ENCODE measurements at places on chromosomes 16 and 17.

- no peak for DNase-seq
These were observed 12.5 kb downstream of the C17orf78 start for GRCh38 chr17:37388266-37388665.

GRCh38 chr16:57091975-57092785, at the start of gene CPNE2:
TSS of gene CPNE2 (plus strand) at chr16:57092583. CDS start at chr16:57110743, 18,160 bp downstream.
- DNase-seq, result peak; percentile 46

DNA sequence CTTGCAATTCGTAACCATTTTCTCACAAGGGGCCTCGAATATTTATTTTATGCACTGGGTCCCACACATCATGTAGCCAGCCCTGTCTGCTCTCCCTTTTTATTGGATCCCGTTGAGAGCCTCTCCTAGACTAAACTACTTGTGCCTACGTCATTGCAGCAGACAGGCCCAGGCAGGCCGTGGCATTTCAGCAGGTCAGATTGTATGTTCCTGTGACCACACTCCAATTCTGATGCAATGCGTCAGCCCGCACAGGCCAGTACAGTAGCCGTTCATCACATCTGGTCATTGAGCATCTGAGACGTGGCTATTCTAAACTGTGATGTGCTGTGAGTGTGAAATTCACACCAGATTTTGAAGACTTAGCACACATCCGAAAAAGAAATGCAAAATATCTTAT, 42.2 kb downstream of the ABAT start:
- DNase-seq, result no peak

GRCh38 chr17:51000835-51001638, 119.6 kb downstream of the SPAG9 start:
- DNase-seq, result no peak

DNA sequence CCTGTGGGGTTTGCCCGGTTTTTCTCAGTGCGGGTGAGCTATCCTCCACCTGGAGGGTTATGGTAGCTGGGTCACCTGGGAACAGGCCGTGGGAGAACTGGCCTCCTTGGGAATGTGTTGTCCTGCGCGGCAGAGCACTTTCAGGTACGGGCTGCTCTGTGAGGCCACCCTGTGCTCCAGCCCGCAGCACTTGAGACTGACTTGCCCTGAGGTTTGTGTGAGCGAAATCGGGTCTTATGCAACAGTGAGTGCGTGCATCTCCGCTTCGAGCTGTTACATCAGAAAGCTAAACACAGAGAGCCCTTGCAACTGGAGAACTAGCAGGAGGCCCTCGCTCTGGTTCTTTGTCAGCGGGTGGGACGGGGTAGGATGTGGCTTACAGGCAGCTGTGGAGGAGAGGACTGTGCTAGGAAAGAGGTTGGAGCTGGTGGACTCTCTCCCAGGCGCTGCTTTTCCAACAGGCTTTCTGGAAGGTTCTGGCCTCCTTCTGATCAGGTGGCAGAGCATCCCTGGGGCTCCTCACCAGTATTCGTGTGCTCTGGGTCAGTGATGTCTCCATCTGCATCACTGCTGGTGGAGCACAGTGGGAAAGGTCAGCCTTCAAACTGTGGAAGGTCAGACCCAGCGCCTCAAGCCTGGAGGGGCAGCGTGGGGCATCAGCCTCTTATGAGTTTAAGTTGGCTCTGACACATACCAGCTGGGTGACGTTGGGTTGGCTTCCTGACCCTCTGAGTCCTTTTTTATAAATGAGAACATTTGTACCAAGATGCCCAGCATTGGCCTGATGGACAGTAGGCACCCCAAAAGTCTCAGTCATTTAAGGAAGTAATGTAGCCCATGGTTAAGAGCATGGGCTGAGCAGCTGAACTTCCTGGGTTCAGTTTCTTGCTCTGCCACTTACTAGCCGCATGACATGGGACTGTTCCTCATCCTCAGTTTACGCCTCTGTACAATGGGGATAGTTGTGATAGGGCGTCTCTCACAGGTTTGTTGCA, 76.3 kb downstream of the KSR1 start:
- DNase-seq, result no peak

DNA sequence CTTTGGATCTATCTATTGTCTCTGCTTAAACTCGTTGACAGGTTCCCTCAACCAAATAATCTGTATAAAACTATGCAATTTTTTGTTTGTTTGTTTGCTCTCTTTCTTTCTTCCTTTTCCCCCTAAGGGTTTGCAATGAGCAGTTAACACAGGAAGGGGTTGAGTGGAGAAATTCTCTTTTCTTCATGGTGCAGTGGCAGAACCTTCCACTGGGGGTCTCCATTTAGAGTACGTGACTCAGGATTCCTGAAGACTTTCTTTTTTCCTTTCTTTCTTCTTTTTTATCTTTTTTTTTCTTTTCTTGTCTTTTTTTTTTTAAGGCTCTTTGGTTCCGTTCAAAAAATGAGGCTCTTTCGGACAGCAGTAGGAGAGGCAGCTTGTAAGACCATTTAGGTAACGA, 19.5 kb upstream of the RBFOX1 start:
- no peak for DNase-seq

DNA sequence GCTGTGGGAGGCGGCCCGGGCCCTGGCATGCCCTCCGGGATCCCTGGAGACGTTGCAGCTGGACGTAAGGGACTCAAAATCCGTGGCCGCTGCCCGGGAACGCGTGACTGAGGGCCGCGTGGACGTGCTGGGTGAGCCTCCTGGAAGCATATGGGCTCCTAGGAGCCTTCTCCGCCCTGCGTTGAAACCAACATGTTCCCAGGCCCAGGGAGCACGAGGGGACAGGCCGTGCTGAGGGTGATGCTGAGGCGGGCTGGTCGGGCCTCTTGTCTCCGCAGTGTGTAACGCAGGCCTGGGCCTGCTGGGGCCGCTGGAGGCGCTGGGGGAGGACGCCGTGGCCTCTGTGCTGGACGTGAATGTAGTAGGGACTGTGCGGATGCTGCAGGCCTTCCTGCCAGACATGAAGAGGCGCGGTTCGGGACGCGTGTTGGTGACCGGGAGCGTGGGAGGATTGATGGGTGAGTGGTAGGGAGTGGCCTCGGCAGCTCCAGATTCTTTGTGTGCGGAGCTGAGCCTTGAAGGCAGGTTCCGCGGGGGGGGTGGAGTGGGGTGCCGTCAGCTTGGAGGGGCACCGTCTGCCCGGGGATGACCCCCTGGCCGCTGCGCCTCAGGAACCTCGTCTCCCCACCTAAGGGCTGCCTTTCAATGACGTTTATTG, 567 bp downstream of the HSD17B1 start:
- DNase-seq, result no peak

GRCh38 chr17:38355251-38355650, 3.6 kb downstream of the SOCS7 start:
- DNase-seq, result no peak

GRCh38 chr16:82432261-82432660, 194.5 kb upstream of the CDH13 start:
- no peak for DNase-seq

DNA sequence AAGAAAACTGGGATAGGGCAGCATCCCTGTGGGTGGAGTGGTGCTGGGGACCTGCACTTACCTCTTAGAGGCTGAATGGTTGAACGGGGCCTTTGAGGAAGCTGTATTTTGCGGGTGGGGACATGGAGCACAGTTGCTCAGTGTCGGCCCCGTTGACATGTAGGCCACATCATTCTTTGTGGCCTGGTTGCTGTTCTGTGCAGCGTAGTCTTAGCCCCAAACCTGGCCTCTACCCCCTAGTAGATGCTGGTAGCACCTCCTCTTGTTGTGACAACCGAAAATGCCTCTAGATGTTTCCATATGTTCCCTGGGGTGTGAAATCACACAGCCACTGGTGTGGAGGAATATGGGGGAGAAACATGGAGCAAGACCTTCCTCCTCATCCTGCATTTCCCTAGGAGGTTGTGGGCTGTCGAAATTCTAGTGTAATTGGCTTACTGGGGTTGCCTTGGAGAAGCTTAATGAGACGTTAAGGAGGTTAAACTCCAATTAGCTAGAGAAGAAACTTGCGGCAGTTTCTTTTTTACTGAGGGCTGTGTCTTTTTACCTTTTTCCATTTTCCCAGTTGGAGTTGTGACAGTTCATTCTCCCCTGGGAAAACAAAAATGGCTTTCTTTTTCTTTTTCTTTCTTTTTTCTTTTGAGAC, 9.4 kb downstream of the ABCC1 start:
- DNase-seq, result no peak

- no peak for DNase-seq
These were observed 42.1 kb downstream of the TSC2 start for GRCh38 chr16:2089706-2090480.

DNA sequence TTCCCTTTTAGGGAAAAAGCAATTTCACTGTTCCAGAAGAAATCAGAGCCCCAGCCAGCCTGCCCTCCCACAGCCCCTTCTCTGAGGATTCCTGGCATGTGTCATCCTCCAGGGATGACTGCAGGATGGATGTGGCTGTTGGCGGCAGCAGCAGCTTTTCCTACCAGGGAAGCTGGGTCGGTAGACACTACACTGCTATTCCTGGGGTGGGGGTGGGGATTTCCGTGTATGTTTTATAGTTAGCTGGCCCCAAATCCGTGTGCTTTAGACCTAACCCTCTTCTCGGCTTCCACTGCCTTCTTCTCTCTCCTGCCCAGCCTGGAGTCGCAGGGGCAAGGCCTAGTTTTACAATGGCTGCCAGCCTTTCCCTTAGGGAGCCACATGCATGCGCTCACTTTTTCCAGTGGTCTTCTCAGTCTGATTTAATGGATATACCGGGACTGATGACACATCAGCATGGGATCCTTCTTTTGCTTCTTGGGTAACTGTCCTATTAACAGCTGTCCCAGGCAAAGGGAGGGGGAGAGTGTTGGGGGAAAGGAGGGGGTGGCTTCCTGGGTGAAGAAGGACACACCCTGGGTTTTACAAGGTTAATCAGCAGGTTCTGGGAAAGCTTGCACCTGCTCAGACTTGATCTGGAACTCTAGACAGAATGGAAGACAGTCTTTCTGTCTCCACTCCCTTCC, 2.7 kb upstream of the NFE2L1 start:
- DNase-seq, result no peak

DNA sequence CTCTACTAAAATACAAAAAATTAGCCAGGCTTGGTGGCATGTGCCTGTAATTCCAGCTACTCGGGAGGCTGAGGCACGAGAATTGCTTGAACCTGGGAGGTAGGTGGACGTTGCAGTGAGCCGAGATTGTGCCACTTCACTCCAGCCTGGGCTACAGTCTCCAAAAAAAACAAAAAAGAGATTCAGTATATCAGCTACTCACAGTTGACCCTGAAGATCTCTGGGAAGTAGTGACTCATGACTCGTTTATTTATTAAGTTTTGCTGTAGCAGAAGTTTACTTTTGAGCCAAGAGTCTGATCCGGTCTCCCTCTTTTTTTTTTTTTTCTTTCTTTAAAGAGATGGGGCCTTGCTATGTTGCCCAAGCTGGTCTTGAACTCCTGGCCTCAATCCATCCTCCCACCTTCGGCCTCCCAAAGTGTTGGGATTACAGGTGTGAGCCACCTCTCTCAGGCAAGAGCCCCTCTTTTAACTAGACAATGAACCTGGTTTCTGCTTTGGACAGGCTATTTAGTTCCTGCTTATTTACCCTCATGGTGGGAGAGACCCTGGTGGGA, 4.4 kb downstream of the MVP start:
- DNase-seq, result no peak

DNA sequence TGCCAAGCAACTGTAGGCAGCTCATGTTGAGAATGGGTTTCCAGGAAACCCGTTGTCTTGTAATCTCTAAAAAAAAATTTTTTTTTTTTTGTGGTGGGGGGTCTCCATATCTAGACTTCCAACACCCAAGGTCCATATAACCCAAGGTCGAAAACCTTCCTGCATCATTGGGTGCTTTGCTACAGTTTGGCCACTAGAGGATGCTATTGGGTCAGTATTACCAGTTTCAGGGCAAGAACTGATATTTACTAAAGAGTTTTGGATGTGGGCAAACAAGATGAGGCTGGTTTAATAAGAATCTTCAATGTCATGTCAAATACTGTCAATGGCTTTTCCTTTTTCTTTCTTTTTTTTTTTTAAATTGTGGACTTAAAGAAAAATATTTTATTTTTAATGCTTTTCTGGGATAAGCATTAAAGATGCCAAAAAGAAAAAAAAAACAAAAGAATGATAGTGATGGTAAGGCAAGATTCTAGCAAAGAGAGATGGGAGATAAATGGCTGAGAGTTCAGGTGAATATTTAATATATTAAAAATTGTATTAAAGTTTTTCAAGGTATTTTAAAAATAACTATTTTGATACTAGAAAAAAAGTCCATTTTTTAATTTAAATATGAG, 62.2 kb downstream of the DHRS7C start:
- DNase-seq, result no peak

DNA sequence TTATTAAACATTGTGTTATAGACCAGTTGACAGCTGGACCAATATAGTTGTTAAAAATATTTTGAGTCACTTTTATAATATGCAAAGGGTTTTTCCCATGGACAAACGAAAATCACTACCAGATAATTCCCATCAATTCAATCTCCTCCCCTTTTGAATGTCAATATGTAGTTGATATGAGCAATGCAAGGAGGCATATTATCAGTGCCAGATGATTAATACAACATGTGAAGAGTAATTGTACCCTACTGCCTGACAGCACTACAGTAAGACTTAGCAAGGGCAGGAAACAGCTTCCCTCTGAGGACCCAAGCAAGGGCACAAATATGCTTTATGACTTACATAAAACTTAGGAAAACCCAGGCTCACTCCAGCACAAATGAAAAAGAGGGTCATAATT, 17.3 kb downstream of the KANSL1 start:
- no peak for DNase-seq

GRCh38 chr16:25271421-25271820, 13.8 kb upstream of the ZKSCAN2 start:
- no peak for DNase-seq

All from activated T-cell treated with anti-CD3 and anti-CD28 coated beads, Interleukin-2, amount 50 U/mL, for 48 hours (primary cell).